C1 segment of cervical spinal cord (tissue), 14 donors: ENCODE measurements at places on chromosomes 3 and 15.

DNA sequence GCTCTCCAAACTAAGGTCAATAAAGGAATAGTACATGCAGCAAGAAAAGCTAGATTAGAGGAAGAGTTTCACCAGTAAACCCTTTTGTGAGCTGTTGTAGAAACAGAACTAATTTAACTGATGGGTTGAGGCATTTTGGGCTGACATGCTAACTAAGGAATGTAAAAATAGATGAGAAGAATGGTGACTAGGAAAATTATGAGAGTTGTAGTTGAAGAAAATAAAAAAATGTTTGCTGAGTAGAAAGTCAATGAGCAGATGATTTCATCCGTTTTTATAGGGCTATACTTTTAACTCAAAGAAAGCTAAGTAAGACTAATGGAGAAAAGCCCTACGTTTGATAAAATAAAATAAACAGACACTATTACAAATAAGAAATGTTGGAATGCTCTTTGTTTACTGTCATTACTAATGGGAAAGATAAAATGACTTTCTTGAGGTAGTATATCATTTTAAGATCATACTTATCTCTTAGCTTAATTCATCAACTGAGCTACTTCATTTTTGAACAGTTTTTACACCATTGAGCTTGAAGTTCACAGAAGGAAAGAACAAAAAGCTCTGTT, 209.4 kb upstream of the DPH6 start:
- DNase-seq: no peak

GRCh38 chr15:22778796-22779195, 7.6 kb upstream of the NIPA1 start:
- DNase-seq: no peak

GRCh38 chr3:101495552-101495951, 17.5 kb downstream of the SENP7 start:
- no peak for DNase-seq

DNA sequence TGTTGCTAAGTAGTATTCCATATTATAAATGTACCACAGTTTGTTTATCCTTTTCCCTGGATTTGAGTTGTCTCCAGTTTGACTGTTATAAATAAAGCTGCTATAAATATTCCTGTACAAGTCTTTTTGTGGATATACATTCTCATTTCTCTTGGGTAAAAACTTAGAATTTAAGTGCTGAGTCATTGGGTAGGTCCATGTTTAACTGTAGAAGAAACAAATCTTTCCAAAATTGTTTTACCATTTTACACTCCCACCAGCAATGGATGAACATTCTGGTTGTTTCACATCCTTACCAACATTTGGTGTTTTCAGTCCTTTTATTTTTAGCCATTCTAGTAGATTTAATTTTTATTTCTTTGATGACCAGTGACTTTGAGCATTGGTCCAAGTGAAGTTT, 74.0 kb upstream of the TNFAIP8L3 start:
- no peak for DNase-seq

- no peak for DNase-seq
These were observed 5.8 kb downstream of the TRA2B start for GRCh38 chr3:185931777-185932612.

DNA sequence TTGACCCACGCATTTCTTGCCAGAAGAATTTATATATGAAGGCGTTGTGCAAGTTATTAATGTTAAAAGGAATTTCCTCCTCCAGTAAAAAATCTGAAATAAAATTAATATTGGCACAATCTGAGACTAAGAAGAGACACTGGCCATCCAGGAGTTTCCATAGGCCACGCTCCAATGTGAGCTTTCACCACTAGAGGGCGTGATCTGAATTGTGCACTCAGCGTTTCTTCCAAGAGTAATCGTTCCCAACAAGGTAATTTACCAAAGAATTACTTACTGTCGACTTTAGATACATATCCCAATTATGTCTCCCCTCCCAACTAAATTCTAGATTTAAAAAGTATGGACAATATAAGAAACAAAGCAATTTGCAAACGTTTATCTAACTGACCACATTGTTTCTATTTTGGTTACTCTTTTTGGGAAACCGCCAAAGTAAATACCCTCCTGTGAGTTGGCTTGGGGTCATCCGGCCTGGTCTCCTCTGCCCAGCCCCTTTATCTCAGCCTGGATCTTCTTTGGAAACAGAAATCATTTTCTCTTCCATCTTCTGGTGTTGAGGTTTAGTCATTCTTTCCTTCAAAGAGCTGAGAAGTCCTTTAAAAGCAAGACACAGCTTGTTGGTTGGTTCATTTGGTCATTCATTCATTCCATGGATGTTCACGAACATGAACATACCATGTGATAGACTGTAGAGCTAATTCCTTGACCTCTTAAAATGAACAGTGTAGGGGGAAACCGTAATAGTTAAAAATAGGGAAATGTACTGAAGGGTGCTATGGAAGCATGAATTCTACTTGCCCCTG, 26.2 kb downstream of the POLR2M start:
- DNase-seq: no peak

GRCh38 chr3:58986654-58987053, 63.2 kb downstream of the CFAP20DC start:
- no peak for DNase-seq

DNA sequence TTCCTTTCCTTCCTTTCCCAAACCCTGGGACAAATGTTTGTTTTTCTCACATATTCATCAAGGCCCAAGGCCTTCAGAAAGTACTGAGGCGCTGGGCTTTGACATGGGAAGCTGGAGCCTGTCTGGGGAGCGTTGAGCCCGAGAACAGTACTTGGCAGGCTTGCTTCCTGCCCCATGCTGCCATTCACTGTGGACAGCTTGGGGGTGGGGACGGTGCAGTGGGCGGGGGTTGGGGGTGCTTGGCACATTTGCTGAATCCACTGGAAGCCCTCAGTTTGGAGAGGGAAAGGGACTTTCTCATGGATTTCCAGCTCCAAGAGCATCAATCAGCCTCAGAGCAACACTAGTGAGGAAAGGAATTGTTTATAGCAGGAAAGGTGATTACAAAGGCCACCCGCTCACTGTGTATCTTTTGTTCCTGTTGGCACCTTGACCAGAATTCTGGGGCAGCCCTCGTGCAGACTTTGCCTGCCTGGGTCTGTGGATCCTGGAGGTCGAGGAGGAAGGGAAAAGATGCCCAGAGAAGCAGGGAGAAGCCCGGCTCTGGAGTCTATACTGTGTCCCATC, 199.8 kb upstream of the RGMA start:
- DNase-seq: no peak

- no peak for DNase-seq
These were observed 821 bp upstream of the MAGI1 start for GRCh38 chr3:66039590-66039887.

DNA sequence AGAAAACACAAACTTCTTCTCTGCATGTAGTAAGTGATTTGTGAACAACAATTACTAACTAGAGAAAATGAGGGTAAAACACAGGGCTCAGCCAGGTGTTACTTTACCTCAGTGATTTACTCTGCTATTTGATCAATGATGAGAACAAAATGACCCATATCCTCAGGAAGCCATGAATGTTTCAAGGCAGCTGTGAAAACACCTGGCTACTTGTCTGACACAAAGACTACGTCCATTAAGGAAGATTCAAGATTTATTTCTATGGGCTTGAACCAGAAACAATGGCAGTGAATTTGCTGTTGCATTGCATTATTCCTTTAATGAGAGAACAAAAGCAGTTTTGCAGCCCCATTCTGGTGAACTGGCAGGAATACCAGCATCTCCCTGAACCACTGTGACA, 374.6 kb upstream of the ARL6 start:
- DNase-seq: no peak

DNA sequence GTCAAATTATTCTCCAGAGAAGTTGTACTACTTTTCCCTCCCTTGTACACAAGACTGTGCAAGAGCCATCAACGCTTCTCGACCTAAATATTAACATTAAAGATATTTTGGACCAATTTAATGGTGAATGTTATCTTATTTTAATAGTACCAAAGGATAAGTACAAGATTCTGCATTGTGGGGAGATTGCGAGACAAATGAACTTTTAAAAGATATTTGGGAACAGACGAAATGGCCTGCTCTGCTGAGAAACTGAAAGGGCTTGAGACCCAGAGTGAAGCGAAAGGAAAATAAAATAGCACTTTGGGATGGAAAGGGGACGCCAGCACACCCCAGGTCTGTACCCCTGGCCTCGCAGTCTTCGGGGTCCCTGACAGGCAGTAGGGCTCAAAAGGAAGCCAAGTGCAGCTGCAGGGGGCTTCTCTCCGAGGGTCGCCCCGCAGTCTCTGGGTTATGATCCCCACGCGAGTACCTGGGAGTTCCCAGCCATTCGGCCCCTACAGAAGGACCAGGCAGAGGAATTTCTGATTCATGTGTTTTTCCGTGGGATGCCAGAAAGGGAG, 97.6 kb upstream of the VGLL3 start:
- no peak for DNase-seq

GRCh38 chr15:49901996-49902684, 216.9 kb downstream of the ATP8B4 start:
- DNase-seq: no peak

DNA sequence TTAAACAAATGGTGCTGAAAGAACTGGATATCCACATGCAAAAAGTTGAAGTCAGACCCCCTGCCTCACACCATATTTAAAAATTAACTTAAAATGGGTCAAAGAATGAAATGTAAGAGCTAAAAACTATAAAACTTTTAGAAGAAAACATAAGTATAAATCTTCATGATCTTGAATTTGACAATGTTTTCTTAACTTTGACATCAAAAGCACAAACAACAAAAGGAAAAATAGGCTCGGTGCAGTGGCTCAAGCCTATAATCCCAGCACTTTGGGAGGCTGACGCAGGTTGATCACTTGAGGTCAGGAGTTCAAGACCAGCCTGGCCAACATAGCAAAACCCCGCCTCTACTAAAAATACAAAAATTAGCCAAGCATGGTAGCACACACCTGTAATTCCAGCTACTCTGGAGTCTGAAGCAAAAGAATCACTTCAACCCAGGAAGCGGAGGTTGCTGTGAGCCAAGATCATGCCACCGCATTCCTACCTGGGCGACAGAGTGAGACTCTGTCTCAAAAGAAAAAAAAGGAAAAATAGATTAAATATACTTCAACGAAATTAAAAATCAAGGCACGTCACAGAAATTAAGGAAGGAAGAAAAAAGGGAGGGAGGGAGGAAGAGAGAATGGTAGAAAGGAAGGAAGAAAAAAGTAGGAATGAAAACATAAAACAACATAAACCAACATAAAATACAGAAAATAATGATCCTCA, 1.5 kb downstream of the RAB27A start:
- no peak for DNase-seq

GRCh38 chr3:29720665-29721064, 439.8 kb downstream of the RBMS3 start:
- no peak for DNase-seq

DNA sequence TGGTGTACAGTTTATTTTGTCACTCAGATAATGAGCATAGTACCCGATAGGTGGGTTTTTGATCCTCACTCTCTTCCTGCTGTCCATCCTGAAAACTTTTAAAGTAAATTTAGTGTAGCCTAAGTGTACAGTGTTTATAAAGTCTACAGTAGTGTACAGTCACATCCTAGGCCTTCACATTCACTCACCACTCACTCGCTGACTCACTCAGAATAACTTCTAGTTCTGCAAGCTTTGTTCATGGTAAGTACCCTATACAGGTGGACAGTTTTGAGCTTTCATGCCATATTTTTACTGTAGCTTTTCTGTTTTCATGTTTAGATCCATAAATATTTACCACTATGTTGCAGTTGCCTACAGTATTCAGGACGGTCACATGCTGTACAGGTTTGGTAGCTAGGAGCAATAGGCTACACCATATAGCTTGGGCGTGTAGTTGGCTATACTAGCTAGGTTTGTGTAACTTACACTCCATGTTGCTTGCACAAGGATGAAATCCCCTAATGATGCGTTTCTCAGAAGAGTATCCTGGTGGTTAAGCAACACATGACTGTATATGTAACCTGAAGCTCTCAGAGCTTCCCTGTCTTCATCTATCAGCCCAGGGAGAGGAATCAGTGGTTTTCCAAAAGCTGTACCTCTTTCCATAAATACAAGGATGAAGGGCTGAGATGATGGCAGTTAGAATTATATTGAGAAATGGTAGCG, 87.6 kb upstream of the SLC25A26 start:
- DNase-seq: no peak

DNA sequence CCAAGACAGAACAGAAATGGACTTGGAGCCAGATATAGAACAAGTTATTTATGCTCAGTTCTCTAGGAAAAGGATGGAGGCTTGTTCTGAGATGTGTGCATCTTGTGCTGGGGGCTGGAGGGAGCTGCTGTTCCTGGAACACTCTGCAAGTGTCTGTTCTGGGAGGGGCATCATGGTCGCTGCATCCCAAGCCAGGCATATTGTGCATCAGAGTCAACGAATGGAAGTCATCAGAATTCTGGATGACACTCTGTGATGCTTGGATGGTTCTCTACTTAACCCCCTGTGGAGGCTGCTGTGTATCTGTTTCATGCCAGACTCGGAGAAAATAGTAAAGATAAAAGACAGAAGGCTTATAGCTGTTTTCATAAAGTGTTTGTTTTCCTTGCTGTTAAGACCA, 34.7 kb downstream of the RPL22L1 start:
- no peak for DNase-seq

GRCh38 chr3:13504161-13504831, 24.2 kb downstream of the HDAC11 start:
- DNase-seq: no peak

DNA sequence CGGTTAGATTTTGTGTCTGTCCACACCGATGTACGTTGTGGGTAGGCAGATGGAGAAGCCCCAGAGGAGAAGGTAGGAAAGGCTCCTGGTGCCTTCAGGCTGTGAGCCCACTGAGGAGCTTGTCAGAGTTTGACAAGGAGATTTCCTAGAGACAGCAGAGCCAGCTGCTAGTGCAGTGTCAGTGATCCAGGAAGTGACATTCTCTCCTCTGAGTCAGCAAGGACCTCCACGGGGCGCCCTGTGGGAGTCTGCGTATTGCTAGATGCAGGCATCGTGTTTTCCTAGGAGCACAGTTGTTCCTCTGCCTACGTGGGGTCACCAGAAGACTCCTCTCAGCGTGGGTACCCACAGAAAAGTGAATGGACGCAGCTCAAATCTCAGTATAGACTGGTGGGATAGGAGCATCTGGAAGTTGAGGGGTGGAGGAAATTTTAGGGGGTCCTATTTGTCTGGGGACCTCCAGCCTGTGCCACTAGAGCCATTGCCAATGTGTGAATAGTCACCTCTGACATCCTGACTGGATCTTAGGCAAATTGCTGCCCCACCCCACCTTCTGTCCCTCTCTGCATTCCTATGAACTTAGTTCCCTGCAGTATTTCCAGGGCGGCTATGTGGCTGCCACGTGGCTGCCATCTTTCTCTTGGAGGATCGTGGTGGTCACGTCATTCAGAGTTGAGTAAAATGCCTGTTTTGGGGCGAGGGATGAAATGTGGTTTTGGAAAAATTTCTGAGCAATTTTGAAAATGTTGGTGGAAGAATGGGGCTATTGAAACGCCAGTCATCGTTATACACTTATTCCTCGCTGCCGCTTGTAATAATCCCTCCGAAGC, 84.8 kb upstream of the KLHL25 start:
- DNase-seq: no peak

- no peak for DNase-seq
These were observed 642.9 kb upstream of the KCNMB2 start for GRCh38 chr3:177893331-177893730.
